ENCODE measurements at places on chromosomes 13 and 19. TPM values are rescaled to one million over a fixed set of nuclear protein-coding genes. Genes with fewer than 3 reads are reported as not detected.

SELENOV gene
- 0.36 TPM for total RNA-seq

PRR12 gene
- total RNA-seq: 3.9 TPM

RAD23A gene
- 146 TPM for total RNA-seq

FGF21 gene
- total RNA-seq: not detected

GIPR gene
- total RNA-seq: 0.15 TPM

TTYH1 gene
- not detected for total RNA-seq

ZNF540 gene
- total RNA-seq: 0.69 TPM

FUT2 gene
- total RNA-seq: not detected

ZNF93 gene
- total RNA-seq: 7.6 TPM

TGFBR3L gene
- not detected for total RNA-seq

VN1R4 gene
- total RNA-seq: not detected

All from melanocyte of skin (primary cell).